ENCODE measurements at places on chromosomes 1 and 21.
A peak's percentile ranks its signal among the peaks of the same experiment; 100 is the strongest.

DNA sequence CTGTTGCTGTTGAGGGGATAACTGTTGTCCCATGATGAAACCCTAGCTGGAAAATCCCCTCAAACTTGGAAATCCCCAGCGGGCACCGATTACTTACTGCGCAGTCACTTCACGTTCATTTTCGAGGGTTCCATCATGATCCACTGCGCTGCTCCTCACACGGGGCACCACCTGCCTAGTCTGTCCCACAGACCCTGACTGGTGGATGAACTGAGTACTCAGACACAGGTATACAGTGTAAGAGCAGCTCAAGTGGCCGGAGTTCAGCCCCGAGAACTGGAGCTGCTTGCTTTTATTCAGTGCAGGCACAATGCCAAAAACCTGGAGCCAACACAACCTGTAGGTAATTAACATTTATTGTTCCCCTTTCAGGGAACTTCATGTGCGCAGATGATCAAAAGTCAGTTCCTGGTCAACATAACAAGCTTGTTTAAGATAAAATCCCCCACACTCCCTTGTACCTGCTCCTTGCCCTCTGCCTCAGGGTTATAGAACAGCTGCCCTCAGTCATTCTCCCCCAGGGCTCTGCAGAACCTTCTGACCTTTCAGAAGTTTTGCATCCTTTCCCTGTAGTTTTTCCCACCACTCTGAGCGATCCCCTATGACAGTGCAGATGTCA lies 46.5 kb upstream of the PRELP start:
- DNase-seq = no peak

DNA sequence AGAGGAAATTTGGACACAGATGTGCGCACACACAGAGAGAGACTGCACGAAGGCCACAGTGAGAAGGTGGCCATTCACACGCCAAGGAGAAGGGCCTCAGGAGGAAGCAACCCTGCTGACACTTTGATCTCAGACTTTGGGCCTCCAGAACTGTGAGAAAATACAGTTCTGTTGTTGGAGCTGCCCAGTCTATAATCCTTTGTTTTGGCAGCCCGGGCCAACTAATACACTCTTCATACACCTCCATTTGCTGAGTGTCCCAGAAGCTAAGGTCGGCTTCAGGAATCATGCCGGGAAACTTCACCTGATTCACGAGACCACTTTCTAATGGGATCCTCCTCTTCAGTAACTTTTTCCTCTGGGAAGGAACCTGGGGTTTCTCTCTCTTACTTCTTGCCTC lies 23.2 kb downstream of the HUNK start:
- no peak for DNase-seq

GRCh38 chr21:25577424-25578055 lies 29.7 kb downstream of the MRPL39 start:
- DNase-seq = no peak

DNA sequence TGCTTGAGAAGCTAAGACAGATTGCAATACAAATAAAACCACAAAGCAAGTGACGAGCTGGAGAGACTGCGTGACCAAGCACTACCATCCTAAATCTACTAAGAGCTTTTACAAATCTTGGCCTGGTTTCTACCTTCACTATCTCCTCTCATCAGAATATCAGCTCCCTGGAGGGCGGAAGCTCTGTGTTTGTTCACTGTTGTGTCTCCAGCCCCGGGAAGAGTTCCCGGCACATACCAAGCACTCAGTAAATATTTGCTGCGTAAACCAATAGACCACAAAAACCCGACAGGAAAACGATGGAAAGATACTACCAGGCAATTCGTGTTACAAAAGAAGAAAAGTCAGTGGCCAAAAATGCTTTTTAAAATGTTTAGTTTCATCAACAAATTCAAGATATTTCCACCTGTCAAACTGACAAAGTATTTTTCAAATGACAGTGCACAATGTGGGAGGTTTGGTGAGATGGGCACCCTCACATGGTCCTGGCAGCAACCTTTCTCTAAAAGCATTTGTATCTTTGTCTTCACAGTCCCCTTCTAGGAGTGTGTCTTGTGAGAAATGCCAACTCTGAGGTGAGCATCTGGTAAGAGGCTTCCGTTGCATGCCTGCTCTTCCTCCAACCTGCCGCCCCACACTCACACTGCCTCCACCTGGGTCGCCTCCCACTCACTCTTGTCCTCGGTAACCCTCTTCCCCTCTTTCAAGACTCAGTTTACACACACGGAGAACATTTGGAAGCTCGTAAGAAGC lies 34.7 kb downstream of the SLC1A7 start:
- DNase-seq = peak; percentile 89

DNA sequence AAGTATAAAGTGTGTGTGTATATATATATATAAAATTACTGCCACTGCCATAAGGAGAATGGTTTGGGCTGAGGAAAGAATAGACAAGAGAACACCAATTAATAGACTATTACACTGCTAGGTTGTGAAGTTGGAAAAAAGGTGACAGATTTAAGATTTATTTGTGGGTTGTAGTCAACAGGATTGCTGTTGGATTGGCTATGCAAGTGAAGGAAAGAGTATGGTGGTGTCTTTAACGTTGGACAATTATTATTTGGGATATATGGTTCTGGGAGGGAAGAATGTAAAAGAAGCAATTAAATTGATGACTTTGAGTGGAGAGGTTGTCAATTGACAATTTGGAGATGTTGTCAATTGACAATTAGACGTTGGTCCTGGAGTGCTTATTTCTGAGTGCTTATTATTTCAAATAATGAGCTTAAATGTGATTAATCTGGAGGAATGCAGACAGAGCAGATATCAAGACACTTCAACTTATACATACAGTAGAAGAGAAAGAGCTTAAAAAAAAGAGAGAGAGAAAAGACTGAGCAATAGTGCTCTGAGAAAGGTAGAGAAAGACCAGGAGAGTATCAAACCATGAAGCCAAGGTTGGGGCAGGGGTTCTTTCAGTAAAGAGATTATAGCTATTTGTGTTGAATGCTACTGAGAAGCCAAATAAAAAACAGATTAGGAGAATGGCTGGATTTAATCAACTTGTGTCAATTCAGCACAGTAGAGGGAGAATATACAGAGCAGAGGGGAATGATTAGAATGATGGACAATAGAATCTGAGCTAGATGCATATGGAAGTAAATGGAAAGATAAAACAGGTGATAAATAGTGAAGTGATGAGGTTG lies 9.7 kb downstream of the PTGS2 start:
- no peak for DNase-seq

DNA sequence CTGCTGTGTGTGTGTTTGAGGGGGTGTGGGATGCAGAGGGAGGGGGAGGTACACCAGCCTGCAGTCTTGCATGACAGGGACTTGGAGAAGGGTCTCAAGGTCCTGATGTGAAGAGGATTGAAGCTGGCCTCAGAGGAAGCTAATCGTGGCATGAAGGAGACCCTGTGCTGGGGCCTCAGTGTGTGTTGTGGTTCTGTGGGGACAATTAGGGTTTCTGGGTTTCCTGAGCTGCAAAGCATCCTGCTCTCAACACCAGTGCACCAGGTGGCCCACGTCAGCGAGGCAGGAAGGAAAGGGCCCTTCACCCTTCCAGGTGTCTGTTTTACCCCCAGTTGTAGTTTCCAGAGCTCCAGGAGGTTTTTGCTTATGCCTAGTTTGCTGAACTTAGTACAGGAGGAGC lies 52.8 kb downstream of the TENT5C start:
- DNase-seq = no peak

- DNase-seq = no peak
These were observed 119.9 kb downstream of the ACBD6 start for GRCh38 chr1:180382326-180383115.

GRCh38 chr1:71785000-71785399 lies 497.3 kb downstream of the NEGR1 start:
- no peak for DNase-seq

DNA sequence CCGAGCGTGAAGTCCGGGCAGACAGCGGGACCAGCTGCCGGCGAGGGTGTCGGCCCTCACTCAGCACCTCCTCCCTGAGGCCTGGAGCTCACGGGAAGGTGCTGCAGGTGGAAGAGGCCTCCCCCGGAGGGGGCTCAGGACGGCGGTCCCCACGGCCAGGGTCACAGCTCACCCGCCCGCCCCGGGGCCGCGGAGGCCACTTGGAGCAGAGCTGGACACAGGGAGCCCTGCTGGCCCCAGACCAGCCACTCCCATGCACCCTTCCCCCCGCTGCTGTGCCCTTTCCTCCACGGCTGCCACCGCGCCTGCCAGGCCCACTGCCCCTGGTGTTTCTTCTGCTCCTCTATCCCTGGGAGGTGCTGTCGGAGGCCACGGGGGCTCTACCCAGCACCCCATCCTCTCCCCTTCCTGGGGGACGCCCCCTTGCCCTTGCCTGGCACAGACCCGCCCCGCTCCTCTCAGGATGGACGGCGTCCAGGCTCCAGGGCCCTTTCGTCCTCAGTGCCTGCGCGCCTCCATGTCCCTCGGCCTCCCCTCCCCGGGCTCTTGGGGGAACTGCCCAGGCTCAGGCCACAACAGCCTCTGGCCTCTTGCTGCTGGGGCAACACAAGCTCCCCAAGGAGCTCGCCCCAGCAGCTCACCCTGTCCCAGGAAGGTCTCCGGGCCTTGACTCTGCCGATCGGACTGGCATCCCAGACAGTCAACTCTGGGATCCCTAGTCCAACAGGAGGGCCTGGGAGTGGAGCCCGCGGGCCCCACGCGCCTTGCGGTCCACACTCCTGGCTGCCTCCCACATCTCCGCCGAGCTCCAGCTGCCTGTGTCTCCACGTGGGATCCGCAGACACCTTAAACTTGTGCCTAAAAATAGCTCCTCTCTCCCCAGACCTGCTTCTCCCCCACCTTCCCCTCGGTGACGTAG lies 4.1 kb downstream of the TMEM240 start:
- DNase-seq = no peak

GRCh38 chr1:8409106-8409505 lies 91.2 kb downstream of the SLC45A1 start:
- DNase-seq = peak; percentile 44
